ENCODE measurements at places on chromosomes 12 and 14.

DNA sequence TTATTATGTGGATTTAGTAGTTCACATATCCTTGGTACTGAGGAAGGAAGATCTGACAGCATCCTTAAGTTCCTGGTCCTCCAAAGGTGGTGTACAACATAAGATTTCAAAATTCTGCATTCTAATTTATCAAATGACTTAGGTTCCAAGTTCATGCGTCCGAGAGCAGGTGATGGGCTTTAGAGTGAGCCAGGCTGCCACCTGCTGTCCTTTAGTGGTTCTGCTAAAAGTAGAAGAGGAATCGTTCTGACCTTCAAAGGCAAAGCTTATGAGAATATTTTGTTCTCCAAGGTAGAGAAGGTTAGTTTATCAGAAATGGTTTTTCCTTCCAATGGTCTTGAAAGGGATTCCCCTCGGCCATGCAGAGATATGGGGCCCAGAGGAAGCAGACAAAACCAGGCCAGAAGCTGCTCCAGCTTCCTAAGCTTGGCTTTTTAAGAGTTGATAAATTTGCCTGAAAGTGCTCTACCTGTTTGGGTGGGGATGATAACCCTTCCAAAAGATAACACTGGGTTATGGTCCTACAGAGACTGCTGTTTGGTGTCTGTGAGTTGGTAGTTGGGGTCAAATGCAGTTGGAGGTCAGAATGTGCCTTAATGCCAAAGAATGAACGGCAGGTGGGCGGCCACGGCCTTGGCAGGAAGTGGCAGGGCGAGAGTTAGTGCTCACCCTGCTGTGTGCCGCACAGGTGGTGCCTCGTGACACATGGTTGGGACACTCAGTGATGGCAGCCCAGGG is 29.1 kb upstream of the LRTM2 start:
- peak; percentile 49 for DNase-seq

- no peak for DNase-seq
Measured at GRCh38 chr12:106600503-106600902, 17.7 kb downstream of the RFX4 start.

DNA sequence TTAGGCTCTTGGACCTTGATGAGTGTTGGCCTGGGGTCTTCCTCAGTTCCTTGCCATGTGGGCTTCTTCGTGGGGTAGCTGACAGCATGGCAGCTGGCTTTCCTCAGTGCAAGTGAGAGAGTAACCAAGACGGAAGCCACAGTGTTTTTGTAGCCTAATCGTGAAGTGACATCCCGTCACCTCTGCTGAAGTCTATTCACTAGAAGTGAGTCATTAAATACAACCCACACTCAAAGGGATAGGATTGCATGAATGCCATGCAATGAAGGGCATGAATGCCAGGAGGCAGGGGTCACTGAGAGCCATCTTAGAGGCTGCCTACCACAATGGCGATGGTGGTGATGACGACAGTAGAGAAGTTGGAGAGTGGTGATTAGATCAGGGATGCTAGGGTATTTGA is 13.5 kb upstream of the ASIC1 start:
- DNase-seq: no peak

GRCh38 chr12:95766356-95767019 is 24.1 kb downstream of the NTN4 start:
- DNase-seq: peak; percentile 85

DNA sequence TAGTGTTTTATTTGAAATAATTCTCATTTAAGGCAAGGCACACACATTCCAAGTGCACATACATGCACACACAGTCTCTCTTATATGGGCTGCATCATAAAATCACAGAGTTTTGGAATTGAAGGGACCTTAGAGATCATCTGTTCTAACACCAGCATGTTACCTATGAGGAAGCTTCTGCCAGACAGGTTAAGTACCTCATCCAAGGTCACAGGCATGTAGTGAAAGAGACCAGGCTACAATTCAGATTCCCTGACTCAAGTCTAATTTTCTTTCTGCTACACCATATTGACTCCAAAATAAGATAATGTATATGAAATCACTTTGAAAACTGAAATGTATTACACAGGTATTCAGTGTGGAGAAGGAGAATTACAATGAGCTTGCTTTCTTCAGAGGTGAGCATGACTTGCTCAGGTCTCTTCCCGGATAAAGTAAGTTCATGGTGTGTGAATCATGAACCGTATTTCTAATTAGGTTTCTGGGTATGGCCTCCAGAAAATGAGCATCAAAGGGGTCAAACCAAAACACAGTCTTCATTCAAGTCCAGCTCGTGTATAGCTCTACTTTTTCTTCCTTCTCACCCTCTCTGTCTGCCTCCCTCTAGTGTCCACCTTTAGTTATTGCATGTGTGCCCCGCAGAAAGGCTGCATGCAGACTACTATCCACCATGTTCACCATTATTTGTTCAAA is 411.9 kb downstream of the FUT8 start:
- peak; percentile 68 for DNase-seq

DNA sequence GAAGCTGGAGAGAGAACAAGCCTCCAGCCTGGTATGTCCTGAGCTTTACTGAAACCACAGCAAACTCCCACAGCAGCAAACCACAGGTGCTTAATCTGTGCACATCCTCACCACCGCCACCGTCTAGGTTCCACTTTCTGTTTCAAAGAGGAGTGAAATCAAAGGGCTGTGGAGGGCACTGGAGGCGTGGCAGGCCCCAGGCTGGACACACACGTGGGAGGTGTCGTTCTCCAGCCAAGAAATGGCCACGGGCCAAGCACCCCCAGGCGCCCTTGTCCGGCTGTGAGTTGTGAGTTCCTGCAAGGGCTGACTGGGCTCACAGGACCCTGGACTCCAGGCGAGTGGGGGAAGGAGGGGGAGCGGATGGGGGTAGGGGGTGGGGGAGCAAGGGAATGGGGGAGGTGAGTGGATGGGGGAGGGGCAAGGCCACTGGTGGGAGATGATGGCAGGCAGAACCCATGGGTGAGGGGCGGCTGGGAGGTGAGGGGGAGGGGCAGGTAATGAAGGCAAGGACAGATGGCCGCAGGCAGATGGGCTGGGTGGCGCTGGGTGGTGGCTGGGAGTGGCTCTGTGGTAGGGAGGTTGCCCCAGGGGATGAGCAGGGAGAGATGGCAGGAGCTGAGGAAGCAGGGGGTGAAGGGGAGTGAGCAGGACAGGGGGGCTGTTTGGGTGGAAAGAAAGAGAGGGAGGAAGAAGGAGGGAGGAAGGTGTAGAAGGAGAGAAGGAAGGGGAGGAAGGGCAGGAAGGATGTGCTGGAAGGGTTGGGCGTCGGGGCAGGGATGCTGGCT is 86.7 kb downstream of the NCOR2 start:
- DNase-seq: no peak

DNA sequence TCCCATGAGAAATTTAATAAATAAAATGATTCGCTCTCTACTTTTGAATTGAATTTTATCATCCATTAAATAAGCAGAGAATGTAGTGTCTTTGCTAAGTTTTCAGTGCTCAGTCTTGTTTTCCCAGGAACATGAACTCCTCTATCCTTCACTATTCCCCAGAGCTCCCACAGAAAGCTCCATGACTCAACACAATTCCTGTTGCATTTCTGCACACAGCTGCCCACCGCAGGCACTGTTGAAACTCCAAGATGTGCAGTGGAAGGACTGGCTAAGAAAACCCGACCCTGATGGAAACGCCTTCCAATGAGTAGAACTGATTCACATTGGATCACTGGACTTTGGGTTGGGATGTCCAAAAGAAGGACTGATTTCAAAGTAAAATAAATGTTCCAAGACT is 202.4 kb upstream of the AMIGO2 start:
- no peak for DNase-seq

GRCh38 chr14:32669391-32669790 is 269.3 kb upstream of the NPAS3 start:
- DNase-seq: no peak

- no peak for DNase-seq
Measured at GRCh38 chr12:85733221-85733840, 102.9 kb downstream of the RASSF9 start.

DNA sequence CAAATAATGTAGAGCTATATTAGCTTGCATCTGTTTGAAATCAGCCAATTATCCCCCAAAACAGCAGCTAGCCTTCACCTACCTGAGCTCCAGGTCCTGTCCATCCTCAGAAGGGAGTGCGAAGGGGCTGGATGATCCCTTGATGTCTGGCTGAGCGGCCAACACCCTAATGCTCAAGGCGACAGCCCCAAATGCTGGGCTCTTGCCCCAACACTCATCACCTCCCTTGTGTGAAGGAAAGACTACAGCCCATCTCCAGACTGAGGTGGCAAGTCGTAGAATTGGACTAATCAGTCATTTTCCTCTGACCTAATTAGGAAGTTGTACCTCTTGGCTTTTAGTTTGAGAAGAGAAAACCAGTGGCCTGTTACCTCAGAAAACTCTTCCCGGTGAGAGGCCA is 16.3 kb upstream of the MDM1 start:
- no peak for DNase-seq
